ENCODE measurements at places on chromosomes 2 and 18.

DNA sequence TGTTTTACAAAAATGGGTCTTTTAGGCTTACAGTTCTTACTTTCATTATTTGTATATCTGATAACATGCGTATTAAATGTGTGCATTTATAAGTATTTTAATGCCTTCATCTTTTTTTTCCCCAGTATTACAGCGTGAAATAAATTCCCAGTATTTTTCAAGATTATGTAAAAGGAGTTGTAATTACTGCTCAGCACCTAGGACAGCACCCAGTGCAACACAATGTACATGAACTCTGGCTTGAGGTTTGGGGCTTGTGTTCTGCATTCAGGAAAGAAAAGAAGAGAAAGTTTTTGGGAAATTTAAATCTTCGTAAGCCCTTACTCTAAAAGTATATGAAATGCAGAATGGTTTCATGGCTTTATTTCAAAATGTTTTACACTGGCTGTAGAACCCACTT lies 16.7 kb downstream of the ZNF638 start:
- DNase-seq = no peak

- no peak for DNase-seq
These were observed 90.6 kb upstream of the LPIN2 start for GRCh38 chr18:3103576-3103975.

DNA sequence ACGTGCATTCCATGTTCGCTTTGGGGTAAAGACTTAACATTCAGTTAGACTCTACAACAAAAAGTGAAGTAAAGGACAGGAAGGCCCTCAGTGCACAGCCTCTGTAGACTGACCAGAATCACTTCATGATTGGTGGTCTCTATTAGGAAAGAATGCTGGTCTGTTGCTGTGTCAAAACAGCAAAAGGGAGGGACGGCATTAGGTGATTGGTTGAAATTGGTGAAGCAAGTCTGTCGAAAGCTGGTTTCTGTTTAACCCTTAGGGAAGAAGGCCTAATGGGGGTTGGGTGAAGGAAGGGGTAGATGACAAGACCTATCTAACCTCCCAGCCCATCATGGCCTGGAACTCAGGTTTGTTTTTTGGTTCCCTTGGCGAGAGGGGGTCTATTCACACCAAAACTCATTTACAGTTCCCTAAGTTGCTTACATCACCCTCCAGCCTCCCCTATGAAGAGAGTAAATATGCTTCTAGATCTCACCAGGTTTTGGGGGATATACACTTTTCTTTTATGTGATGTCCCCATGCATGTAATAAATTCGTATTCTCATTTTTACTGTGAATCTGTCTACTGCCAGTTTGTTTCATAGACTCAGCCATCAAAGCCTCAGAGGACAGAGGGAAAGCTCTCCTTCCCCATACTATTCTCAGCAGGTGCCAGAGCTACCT lies 65.6 kb downstream of the TMEM17 start:
- no peak for DNase-seq

GRCh38 chr2:85222792-85223191 lies 89.6 kb downstream of the TCF7L1 start:
- DNase-seq = no peak

DNA sequence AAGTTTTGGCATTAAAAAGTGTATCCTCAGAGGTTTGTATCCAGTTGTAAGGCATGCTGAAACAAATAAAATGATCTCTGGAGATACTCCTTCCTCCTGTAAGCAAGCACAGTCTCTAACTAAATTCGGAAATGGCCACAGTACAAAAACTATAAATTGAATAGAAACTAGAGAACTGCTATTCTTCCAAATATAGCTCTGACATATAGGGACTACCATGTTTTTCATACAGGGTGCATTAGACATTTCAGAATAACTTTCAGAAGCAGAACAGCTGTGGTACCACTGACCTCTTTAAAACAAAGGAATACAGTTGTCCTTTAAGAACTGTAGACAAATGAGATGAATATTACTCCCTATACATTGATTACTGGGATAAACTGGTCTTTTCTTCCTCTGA lies 568.5 kb downstream of the ARHGAP15 start:
- DNase-seq = no peak

Data from GM04504 (cell line).